ENCODE measurements at places on chromosomes 13 and 19.
A peak's percentile ranks its signal among the peaks of the same experiment; 100 is the strongest.

- peak within 1 kb of the TSS; percentile 87 for H3K4me3 ChIP-seq
- H3K4me1 ChIP-seq = peaks cover 46% of the 10 kb centered on the region
- no peak for DNase-seq
- H3K27me3 ChIP-seq = peaks cover 15% of the 10 kb centered on the region
Observed at GRCh38 chr19:10010247-10010691, at the start of gene COL5A3. Gene COL5A3, minus strand, starts transcription at chr19:10010504. Its CDS starts 119 bp downstream, at chr19:10010385.

- H3K4me1 ChIP-seq = peaks cover 34% of the 10 kb centered on the region
- peak overlapping the region; percentile 91 for H3K4me3 ChIP-seq
- H3K36me3 ChIP-seq = peaks cover 1% of the 10 kb centered on the region
- peak; percentile 47 for DNase-seq
- no peaks in the 10 kb centered on the region for H3K27me3 ChIP-seq
Observed at GRCh38 chr13:110914331-110915056, 375 bp downstream of the ANKRD10 start.

DNA sequence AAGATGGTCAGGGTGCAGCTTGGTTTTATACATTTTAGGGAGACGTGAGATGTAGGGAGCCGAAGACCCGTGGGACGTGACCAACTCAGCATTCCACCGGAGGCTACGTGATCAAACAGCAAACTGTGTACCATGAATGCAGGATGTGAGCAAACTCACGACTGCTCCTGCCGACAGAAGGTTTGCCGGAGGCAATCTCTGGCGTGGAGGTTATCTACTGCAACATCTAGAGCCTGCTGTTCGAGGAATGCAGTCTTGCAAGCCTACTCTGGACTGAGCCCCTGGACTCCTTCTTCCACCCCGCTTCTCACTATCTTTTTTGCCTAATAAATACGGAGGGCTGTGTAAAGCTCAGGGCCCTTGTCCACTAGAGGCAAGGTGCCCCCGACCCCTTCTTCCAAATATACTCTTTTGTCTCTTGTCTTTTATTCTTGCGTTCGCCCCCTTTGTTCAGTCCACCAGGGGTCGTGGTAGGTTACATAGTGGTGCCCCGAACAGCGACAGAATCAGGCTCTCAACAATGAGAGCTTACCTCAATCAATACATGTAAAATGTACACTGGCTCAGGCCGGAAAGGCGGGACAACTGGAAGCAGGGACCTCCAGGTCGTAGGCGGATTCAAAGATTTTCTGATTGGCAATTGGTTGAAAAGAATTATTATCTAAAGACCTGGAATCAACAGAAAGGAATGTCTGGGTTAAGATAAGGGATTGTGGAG, 8.9 kb upstream of the OR1I1 start:
- no peak for DNase-seq
- no peaks in the 10 kb centered on the region for H3K4me1 ChIP-seq
- no peak overlapping the region for H3K27ac ChIP-seq

DNA sequence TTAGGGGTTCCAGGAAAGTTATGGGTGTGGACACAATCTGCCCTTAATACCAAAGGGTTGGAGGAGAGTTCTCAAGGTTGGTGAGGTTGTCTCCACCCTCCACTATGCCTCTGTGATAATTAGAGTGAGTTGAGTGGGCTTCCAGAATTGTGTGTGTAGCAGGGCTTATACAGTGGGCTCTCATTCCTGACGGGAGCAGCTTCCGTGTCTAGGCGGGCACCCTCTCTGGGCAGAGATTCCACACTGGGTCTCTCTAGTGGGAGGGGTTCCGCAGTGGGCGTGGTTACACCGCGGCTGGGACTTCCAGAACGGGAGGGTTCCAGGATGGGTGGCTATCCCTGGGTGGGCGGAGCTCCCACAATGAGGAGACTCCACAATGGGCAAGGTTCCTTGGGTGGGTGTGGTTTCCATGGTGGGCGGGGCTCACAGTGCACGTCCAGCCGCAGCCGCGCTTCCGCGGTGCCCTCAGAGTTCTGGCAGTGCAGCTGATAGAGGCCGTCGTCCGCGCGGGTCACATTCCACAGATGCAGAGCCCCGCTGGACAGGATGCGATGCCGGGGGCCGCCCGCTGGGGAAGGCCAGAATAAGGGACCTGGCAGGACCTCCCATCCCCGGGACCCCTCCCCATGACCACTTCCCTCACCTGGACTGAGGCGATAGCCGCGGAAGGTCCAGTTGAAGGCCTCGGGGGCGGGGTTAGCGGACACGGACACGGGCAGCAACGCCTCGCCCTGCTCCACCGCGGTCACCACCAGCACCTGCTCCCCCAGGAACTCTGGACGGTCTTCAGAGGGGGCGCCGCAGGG, 8.4 kb downstream of the NPHS1 start:
- H3K4me3 ChIP-seq = no peak overlapping the region
- H3K27me3 ChIP-seq = peaks cover 38% of the 10 kb centered on the region
- DNase-seq = no peak
- H3K27ac ChIP-seq = no peak overlapping the region
- H3K4me1 ChIP-seq = peaks cover 13% of the 10 kb centered on the region
- H3K36me3 ChIP-seq = peaks cover 10% of the 10 kb centered on the region

DNA sequence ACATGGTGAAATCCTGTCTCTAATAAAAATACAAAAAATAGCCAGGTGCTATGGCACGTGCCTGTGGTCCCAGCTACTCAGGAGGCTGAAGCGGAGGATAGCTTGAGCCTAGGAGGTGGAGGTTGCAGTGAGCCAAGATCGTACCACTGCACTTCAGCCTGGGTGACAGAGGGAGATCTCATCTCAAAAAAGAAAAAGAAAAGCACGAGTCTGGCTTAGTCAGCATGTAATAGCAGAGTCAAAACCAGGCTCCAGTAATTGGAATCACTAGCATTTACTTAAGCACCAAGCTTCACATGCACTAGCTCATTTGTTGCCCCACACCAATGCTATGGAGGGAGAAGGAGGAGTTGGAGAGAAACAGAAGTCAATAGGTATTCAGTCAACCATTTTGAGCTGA, 41.9 kb upstream of the SLC7A9 start:
- no peaks in the 10 kb centered on the region for H3K4me1 ChIP-seq
- H3K27me3 ChIP-seq = no peaks in the 10 kb centered on the region
- peak overlapping the region; percentile 19 for H3K27ac ChIP-seq
- no peak for DNase-seq
- H3K4me3 ChIP-seq = no peak overlapping the region
- H3K36me3 ChIP-seq = peaks cover 9% of the 10 kb centered on the region

DNA sequence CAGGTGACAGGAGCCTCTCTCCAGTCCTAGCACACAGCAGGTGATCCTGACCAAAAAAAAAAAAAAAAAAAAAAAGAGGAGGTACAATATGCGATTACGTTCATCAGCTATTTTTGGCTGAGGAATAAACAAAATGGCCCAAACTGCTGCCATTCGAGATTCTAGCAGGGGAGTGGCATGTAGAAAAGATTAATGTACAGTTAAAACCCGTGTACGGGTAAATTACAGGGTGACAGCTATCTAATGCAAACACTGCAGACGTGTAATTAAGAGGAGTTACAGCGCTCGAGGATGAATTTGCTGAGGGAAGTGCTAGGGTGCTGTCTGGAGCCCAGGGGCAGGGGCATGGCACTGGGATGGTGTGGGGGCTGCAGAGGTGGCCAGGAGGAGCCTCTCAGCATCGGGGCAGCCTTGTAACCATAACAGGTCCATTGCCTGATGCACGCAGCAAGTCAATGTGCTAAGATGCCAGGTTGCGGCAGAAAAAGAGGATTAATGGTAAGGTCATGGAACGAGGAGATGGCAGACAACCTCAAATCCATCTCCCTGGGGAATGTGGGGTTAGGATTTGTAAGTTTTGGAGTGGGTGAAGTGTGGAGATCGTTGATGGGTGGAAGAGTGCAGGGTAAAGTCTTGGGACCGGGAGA, 17.4 kb downstream of the CHST8 start:
- H3K4me1 ChIP-seq = peaks cover 6% of the 10 kb centered on the region
- no peak overlapping the region for H3K4me3 ChIP-seq
- H3K27ac ChIP-seq = no peak overlapping the region
- DNase-seq = no peak
- H3K27me3 ChIP-seq = peaks cover 50% of the 10 kb centered on the region

- no peak for DNase-seq
- H3K4me3 ChIP-seq = peak overlapping the region; percentile 63
- peaks cover 25% of the 10 kb centered on the region for H3K4me1 ChIP-seq
- H3K27ac ChIP-seq = no peak overlapping the region
Observed at GRCh38 chr19:50820086-50820485, 3.5 kb downstream of the KLK1 start.

DNA sequence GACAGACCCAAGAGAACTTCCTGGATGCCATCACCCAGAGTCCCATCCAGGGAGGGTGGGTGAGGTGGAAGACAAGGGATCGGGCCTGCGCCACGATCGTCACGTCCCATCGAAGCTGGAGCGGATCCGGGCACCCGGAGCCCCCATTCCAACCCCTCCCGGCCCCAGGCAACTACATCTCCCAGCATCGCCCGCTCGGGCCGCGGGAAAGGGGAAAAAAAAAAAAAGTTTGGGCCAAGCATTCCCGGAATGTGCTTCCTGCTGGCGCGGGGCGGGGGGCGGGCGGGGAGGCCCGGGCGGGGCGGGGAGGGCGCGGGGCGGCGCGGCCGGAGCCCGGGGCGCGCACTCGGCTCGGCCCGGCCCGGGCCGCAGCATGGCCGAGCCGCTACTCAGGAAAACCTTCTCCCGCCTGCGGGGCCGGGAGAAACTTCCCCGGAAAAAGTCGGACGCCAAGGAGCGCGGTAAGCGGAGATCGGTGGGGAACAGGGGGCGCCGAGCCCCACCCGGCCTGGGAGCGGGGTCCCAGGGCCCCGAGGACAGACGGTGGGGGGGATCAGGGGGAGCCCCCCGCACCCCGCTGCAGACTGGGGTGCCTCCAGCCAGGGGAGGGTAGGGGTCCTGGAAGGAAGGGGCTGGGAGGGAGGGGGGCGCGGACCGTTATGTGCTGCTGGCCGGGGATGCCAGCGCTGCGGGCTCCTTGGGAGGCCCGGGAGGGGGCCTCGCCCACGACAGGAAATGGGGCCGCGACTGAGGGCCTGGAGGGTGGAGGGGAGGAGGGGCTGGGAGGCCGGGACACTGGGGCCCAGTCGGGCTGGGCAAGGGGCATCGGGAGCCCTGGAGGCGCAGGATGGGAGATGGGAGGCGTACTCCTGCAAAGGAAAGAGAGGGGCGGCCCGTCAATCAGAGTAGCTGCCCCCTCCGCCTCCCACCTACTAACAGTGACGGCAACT, at the start of gene SYDE1:
Gene SYDE1 (plus strand): TSS at position 341 of the 950 bp plus-strand sequence. CDS start 33 bp downstream, at position 374.
- no peak for DNase-seq
- H3K4me1 ChIP-seq = peaks cover 8% of the 10 kb centered on the region
- H3K27ac ChIP-seq = no peak within 1 kb of the TSS
- peaks cover 2% of the 10 kb centered on the region for H3K36me3 ChIP-seq

DNA sequence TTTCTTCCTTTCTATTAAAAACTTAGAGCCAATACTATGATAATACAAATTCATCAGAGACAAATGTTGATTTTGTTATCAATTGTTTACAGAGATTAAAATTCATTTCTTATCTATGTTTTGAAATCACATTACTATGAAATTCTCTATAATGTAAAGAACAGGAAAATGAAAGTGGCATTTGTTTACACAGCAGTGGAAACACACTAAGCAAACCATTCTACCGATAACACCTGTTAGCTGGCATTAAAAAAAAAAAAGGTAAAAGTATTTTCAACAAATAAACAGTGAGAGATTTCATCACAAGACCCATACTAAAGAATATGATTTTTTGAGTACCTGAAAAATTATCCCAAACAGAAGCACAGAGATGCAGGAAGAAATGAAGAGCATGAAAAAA, 4.8 kb upstream of the CCDC70 start:
- peaks cover 8% of the 10 kb centered on the region for H3K4me1 ChIP-seq
- no peak overlapping the region for H3K4me3 ChIP-seq
- peaks cover 32% of the 10 kb centered on the region for H3K27me3 ChIP-seq
- no peak overlapping the region for H3K27ac ChIP-seq
- peaks cover 3% of the 10 kb centered on the region for H3K36me3 ChIP-seq

- H3K4me1 ChIP-seq = peaks cover 40% of the 10 kb centered on the region
- peaks cover 5% of the 10 kb centered on the region for H3K27me3 ChIP-seq
- no peak for DNase-seq
Observed at GRCh38 chr19:6056801-6057650, 53.3 kb downstream of the RFX2 start.

- H3K4me1 ChIP-seq = peaks cover 8% of the 10 kb centered on the region
- peaks cover 22% of the 10 kb centered on the region for H3K27me3 ChIP-seq
- H3K4me3 ChIP-seq = no peak overlapping the region
- H3K27ac ChIP-seq = no peak overlapping the region
- DNase-seq = no peak
Observed at GRCh38 chr19:55319785-55320184, 5.4 kb downstream of the TMEM150B start.

DNA sequence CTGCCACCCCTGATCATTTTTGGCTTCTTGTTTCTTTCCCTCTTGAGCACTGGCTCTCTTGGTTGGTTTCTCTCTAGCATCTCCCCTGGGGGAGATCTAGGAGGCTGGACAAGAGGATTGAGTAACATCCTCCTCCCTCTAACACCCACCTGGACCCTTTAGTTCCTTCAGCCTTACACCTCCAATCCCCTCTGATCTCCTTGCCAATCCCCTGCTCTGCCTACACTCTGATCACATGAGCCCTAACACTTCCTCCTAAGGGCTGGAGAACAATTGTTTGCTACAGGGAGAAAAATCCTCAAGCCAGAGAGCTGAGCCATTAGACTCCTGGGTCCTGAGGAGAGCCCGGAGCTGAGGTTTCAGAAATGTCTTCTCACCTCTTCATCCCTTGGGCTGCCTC, 65.9 kb upstream of the ADGRL1 start:
- H3K27me3 ChIP-seq = no peaks in the 10 kb centered on the region
- H3K27ac ChIP-seq = no peak overlapping the region
- no peak for DNase-seq
- peaks cover 2% of the 10 kb centered on the region for H3K36me3 ChIP-seq
- no peak overlapping the region for H3K4me3 ChIP-seq

GRCh38 chr13:47671776-47672175, 329.3 kb downstream of the SUCLA2 start:
- DNase-seq = no peak
- no peak overlapping the region for H3K4me3 ChIP-seq
- no peak overlapping the region for H3K27ac ChIP-seq

GRCh38 chr13:91323349-91323748, 24.1 kb upstream of the MIR17HG start:
- H3K27me3 ChIP-seq = peaks cover 4% of the 10 kb centered on the region
- H3K4me3 ChIP-seq = no peak overlapping the region
- H3K36me3 ChIP-seq = no peaks in the 10 kb centered on the region
- DNase-seq = no peak
- H3K4me1 ChIP-seq = peaks cover 8% of the 10 kb centered on the region
- H3K27ac ChIP-seq = no peak overlapping the region

DNA sequence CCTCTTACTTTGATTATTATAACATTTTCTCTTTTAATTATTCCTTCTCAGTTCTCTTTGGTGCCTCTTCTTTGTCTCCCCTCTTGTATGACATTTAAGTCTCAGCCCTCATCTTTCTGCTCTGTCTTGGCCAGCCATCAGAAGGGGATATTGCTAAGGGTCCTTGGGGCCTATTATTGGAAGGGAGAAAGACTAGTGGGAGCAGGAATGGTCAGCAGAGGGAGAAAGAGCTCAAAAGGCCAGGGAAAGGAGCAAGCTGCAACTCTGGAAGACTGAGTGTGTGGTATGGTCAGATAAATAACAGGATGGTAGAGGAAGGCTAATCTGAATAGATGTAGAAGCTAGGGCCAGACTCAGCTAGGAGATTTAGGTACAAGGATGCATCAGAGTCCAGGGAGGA, 336.9 kb downstream of the TDRD3 start:
- no peak overlapping the region for H3K27ac ChIP-seq
- no peak overlapping the region for H3K4me3 ChIP-seq
- H3K27me3 ChIP-seq = no peaks in the 10 kb centered on the region
- no peak for DNase-seq
- no peaks in the 10 kb centered on the region for H3K36me3 ChIP-seq

GRCh38 chr13:98972627-98973026, 5.2 kb downstream of the DOCK9 start:
- DNase-seq = no peak
- H3K36me3 ChIP-seq = no peaks in the 10 kb centered on the region
- H3K4me3 ChIP-seq = no peak overlapping the region
- H3K27ac ChIP-seq = no peak overlapping the region
